Endothelial cell of umbilical vein (primary cell): ENCODE measurements at places on chromosomes 13 and 19. TPM values are rescaled to one million over a fixed set of nuclear protein-coding genes. Genes with fewer than 3 reads are reported as not detected.

HOOK2 gene
- 17.3 and 20.0 TPM in 2 replicates for total RNA-seq

- H3K4me3 ChIP-seq, result no peak overlapping the region
- DNase-seq, result no peak
- H3K27me3 ChIP-seq, result no peaks in the 10 kb centered on the region
- peaks cover 12% of the 10 kb centered on the region for H3K4me1 ChIP-seq
- no peak overlapping the region for H3K27ac ChIP-seq
Observed at GRCh38 chr19:6020972-6021805, 43.2 kb upstream of the RANBP3 start.

GRCh38 chr13:98797456-98797855, 45.0 kb upstream of the SLC15A1 start:
- H3K4me3 ChIP-seq, result no peak overlapping the region
- no peaks in the 10 kb centered on the region for H3K4me1 ChIP-seq
- DNase-seq, result no peak
- H3K27me3 ChIP-seq, result no peaks in the 10 kb centered on the region

DNA sequence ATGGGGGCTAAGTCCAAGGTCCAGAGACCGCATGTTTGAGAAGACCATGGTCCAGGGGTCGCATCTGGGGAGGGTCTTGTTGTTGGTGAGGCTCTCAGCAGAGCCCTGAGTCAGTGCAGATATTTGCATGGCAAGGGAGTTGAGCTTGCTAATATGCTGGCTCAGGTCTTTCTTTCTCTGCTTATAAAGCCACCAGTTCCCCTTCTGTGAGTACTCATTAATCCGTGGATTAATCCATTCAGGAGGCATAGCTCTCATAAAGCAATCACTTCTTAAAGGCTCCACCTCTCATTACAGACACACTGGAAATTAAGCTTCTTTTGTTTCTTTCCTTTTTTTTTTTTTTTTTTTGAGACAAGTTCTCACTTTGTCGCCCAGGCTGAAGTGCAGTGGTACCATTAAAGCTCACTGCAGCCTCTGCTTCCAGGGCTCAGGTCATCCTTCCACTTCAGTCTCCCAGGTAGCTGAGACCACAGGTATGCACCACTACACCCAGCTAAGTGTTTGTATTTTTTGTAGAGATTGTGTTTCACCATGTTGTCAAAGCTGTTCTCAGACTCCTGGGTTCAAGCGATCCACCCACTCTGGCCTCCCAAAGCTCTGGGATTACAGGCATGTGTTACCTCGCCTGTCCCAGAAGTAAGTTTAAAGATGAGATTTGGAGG, 216.4 kb downstream of the SLITRK5 start:
- no peak for DNase-seq
- no peaks in the 10 kb centered on the region for H3K36me3 ChIP-seq
- H3K27ac ChIP-seq, result no peak overlapping the region
- H3K27me3 ChIP-seq, result no peaks in the 10 kb centered on the region

- DNase-seq, result no peak
- H3K36me3 ChIP-seq, result no peaks in the 10 kb centered on the region
- no peak overlapping the region for H3K4me3 ChIP-seq
- H3K27ac ChIP-seq, result no peak overlapping the region
- no peaks in the 10 kb centered on the region for H3K4me1 ChIP-seq
Observed at GRCh38 chr13:78686461-78686860, 27.5 kb upstream of the OBI1 start.

BST2 gene
- 20.7 and 21.2 TPM in 2 replicates for total RNA-seq

GRCh38 chr13:85582890-85583289, 216.3 kb downstream of the SLITRK6 start:
- H3K4me3 ChIP-seq, result no peak overlapping the region
- H3K27ac ChIP-seq, result no peak overlapping the region
- H3K36me3 ChIP-seq, result no peaks in the 10 kb centered on the region
- DNase-seq, result no peak

ZNF441 gene
- 2.4 and 4.5 TPM in 2 replicates for total RNA-seq

- H3K4me1 ChIP-seq, result peaks cover 43% of the 10 kb centered on the region
- H3K36me3 ChIP-seq, result peaks cover 20% of the 10 kb centered on the region
- H3K27me3 ChIP-seq, result no peaks in the 10 kb centered on the region
- DNase-seq, result no peak
- no peak overlapping the region for H3K27ac ChIP-seq
Observed at GRCh38 chr13:113184568-113185440, 23.7 kb downstream of the PCID2 start.
